ENCODE measurements at places on chromosomes 7 and 10.

GRCh38 chr10:29135337-29135736 lies 153.5 kb upstream of the LYZL1 start:
- DNase-seq, result no peak

GRCh38 chr10:33022691-33023090 lies 64.7 kb upstream of the ITGB1 start:
- DNase-seq, result no peak

DNA sequence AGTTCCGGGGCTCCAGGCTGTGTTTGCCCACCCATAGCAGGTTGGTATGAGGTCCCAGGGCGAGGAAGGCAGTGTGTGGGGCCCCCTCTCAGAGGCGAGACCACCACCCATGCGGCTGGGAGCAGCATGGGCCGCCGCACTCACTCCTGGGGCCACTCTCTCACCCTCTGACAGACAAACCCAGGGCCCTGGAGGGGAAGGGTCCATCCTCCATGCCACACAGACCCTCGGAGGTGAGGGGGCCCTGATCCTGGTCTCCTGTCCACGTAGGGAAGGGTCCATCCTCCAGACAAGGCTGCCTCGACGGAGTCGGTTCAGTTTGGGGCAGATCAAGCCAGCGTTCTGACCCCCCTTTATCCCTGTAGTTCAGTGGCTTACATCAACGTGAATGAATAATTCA lies 230.8 kb downstream of the ELFN1 start:
- DNase-seq, result no peak

DNA sequence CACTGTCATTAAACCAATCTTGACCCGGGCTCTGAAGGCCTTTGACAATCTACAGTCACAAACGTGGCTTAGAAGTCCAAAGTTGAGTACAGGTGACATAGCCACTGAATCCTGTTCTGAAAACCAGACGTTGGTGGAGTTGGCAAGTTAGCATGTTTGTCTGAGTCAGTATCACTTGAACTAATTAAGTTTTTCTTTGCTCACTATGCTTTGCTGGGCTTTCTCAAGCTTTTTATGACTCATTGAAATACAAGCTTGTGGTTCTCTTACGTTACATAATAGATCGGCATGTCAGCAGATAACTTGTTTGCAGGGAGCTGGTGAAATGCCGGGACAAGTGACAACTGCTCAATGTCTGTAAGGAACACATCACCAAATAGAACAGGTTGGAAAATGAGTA lies 53.8 kb downstream of the ARL5B start:
- DNase-seq, result peak; percentile 45

DNA sequence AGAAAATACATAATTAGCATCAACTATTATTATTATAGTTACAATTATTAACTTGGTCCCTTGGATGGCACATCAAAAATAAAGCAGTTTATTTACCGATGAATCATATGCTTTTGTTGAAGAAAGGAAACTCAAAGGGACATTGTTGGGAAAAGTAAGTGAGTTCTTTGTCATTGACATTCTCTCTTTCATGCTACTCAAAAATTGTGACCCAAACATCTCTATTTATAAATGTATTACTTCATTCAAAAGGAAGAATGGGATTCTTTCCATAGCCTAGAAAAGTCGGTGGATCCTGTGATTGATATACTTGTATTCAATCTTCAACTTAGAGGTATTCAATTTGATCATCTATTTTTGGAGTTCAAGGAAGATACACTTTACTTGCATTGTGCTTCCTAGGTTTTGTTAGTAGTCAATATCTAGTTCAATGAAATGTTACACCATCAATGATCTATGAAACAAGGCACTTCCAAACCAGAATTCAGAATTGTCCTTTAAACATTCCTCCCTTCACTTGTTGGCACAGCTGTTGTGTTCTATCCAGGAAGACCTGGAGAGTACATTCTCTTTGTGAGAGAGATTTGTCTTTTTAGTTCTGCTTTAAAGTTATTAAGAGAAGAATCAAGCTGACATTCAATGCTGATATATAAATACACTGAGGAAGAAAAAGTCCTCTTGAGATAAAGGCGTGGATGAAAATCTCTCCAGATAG lies 235.2 kb downstream of the TMEM26 start:
- DNase-seq, result no peak

- no peak for DNase-seq
Observed at GRCh38 chr7:36750451-36750850, 26.2 kb upstream of the AOAH start.

DNA sequence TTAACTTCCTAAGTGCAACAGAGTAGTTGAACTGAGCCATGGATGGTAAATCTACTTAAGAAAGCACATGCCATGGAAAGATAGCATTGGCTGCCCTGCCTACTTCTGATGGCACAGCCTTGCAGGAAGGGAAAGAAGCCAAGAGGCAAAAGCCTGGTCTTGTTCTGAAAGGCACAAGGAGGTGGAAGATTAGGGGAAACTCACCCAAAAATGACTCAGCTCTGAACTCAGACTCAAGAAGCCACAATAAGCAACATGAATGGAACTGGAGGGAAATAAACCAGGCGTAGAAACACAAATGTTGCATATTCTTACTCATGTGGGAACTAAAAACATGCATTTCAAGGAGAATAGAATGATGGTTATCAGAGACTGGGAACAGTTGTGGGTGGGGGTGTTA lies 20.8 kb upstream of the ALOX5 start:
- DNase-seq, result no peak

DNA sequence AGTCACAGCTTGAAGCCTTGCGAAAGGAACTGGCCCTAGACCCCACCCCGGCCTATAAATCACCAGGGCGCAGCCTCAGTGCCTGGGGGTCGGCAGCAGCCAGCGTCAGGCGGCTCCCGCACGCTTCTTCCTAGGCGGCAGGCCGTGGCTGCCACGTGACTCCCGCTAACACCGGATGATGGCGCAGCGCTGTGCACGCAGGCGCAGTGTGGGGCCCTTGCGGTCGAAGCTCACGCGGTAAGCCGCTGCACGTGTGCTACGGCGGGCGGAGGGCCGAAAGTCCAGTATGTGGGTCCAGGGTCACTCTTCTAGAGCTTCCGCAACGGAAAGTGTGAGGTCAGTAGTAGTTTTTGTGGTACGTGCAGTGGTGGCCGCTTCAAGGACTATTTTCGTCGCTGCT lies at the start of gene STK31:
STK31 (plus strand) TSS at position 220 of the 400 bp plus-strand sequence; CDS start at position 287, 67 bp downstream.
- no peak for DNase-seq

DNA sequence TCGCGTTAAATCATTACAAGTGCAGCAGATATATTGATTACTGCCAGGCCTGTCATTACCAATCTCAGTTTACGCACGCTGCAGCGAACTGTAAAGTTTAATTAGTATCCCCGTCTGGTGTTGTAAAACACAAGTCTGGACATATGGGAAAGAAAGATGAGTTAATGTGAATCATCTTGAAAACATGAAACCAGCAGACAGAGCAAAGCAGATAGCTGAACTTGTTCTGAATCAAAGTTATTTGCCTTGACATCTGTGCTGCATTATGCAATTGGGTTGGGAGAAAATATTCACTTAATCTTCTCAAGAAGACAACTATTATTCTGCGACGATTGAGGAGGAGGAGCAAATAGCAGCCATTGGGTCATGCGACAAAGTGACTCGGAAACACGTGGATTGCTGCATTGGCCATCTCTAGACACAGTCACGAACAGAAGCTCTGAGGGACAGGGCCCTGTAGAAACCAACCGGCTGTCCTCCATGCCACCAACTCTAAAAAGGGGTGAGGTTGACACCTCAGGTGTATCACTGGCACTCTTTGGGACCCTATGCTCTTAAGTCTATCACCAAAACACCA lies 156.3 kb upstream of the C7orf33 start:
- DNase-seq, result no peak

DNA sequence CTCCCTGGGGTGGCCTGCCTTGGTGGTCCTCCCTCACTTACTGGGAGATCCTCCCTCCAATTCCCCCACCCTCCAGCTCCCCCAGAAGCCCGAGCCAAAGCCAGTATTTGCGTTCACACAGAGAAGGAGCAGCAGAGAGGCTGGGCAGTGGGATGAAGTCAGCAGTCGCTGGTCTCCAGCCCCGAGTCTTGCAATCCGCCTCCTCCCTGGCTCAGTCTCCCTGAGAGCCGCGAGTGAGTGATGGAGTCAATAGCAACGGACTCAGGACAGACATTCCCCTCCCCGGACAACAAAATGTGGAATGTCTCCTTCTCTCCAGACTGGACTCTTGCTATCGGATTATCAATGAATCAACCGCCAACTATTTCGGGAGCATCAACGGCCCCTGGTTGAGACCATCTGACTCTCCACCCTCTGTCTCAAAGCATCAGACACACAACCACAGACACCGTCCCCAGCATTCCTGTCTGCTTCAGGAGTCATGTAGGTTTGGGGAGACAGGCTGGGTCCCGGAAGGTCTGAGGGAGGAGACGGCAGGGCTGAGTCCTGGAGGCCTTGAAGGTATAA lies 178.4 kb downstream of the SH3PXD2A start:
- DNase-seq, result no peak

DNA sequence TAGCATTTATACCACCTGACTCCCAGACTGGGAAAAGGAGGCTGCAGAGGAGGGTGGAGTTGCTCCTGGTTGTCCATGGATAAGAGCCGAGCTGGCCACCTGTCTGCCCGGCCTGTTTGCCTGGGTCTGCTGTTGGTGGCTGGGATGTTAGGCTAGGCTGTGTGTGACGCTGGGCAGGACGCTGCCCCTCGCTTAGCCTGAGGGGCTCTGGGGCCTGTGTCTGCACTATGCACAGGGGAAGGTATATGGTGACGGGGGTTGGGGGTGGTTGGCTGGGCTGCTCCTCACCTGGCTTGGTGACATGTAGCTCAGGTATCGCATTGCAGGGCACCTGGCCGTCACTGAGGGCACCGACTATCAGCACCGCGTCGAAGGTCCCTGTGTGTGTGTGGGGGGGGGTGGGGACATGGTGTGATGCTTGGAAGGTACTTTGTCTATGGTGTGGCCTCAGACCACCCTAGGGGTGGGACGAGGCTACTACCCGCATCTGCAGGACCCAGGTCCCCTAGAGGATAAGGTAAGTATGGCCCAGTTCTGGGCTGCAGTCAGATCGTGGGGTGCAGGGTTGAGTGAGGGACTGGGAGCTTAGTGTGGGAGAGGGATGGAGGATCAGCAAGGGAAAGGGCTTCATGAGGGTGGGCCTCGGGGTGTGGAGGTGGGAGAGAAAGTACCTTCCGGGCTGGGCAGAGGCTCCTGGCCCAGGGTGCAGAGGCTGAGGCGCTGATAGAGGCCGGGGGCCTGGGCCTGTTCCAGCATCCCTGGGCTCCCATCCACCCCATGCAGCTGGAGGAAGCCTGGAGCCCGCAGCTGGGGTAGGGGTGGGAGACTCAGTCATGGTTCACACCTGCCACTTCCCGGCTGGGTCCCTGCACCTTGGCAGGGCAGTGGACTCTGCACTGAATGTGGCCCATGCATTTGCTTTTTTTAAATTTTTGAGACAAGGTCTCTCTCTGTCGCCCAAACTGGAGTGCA lies 2.3 kb downstream of the METTL27 start:
- no peak for DNase-seq

- DNase-seq, result no peak
Observed at GRCh38 chr10:3040069-3040468, 27.3 kb upstream of the PFKP start.

- DNase-seq, result no peak
Observed at GRCh38 chr10:31940839-31941653, 12.4 kb upstream of the ARHGAP12 start.

DNA sequence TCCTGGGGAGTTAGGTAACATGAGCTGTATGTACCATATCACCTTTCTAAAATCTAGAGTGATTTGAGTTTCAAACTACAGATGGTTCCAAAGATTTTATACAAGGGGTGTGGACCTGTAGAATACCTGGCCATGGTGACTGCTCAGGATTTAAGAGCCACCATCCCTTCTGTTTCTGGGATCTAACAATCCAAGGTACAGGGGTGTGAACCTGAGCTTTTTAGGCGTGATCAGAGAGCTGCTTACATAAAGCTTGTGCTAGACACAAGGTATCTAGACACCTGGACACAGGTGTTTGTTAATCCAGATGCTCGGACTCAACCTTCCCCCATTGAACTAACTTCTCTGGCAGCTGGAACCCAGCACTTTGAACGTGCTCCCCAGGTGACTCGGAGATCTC lies 516.4 kb downstream of the RPS24 start:
- DNase-seq, result no peak

DNA sequence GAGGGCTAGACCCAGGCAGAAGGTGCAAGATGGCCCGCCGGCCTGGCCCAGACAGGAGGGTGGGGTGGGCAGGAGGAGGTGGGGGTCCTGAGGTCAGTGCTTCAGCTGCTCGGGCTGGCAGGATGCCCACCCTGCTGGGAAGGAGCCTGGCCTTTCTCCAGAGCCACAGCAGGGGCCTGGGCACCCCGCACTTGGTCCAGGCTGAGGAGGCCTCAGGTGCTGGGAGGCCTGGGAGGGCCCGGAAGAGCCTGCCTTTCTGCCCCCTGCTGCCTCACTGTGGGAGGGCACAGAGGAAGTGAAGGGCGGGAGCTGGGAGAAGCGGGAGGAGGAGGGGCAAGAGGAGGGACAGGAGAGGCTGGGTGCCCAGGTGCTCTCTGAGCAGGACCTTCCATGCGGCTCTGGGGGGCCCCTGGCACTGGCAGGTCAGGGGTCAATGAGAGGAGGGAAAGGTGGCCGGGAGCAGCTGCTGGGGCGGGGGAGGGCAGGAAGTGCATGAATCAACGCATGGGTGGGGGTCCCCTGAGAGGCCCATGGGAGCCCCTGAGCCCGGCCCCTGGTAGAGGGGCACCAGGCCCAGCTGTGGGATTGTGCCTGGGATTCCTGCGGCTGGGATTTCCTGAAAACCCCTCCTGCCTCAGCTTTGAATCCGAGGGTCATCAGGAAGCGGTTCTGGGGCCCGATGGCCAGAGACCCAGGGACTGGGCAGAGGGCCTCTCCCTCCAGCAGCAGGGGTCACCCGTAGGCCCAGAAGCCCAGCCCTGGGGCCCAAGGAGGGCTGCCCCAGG lies 49.9 kb downstream of the PWWP2B start:
- peak; percentile 40 for DNase-seq

DNA sequence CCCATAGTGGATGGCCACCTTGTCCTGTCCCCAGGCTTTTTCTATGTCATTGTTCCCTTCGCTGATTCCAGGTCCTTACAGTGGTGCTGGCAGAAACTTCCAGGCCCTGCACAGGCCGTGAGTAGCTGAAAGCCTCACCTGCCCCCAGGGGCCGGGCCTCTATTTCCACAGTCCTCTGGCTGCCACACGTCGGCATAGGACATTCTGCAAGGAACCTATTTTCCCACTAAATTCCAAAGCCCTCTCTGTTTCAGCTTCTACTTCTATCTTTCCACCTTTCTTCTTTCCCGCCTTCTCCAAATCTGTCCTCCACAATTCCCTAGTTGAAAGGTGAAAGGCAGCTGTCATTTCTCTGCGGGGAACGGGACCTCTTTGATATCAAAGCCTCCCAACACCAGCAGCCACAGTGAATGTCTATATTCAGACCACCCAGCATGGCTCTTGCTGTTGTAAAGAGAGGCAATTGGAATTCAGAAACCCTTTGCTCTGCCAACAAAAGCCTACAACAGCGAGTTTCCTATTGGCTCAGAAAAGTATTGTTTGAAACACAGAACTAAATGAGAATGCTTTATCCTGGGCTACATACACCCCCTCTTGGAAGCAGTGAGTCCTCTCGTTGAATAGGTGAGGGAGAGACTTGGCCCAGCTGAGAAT lies 607.7 kb downstream of the GALNT17 start:
- no peak for DNase-seq

GRCh38 chr10:12750526-12751201 lies 250.8 kb downstream of the CCDC3 start:
- DNase-seq, result no peak

GRCh38 chr10:66329147-66329546 lies 596.7 kb upstream of the LRRTM3 start:
- no peak for DNase-seq

GRCh38 chr10:110506448-110506847 lies 8.7 kb downstream of the DUSP5 start:
- DNase-seq, result no peak

Measured in H54 (cell line).